ENCODE measurements at places on chromosomes 13 and 19.

DNA sequence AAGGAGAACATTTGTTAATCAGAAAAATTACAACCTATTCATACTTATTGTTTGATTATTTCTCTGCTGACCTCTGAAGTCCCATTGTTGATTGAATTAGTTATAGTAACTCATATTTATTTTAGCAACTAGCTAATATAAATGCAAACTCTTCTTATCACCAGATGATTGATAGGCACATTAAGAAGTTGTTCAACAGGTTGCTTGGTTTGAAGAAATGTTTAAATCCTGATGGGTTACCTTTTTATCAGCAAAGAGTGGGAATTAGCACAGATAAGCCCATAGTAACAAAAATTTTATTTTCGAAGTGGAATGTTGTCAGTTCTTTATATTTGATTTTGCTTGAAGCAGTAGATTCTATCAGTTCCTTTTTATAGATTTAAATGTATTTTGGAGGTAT is 44.4 kb downstream of the KLF5 start:
- no peak for DNase-seq

DNA sequence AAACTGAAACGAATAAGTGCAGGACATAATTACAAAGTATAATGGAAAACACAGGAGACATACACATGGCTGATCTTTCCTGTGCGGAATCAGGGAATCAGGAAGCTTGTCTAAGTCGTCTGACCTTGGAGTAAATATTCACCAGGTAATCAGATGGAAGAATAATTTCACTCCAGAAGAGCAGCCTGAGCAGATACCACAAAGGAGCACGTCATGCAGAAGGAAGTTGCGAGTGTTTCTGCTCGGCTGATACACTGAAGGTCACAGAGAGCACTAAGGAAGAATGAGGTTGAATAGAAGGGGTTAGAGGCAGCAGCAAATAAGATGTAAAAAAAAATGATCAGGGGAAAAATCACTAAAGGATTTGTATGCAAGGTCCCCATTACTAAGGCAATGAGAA is 122.3 kb upstream of the GPC6 start:
- no peak for DNase-seq

- DNase-seq = no peak
Measured at GRCh38 chr13:30123575-30123974, 183.8 kb downstream of the KATNAL1 start.

DNA sequence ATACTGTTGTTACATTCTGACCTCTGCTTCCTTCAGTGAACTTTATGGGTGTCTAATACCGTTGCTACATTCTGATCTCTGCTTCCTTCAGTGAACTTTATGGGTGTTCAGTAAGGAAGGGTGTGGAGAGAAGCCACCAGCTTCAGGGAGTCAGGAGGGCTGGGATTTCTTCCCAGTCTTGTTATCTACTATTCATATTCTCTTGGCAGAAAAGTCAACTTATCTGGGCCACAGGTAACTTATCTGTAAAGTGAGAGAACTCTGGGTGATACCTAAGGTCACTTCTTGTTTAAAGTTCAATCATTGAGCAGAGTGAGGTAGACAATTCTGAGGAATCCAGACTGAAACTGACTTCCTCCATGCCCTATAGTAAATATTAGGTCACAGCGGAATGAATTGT is 71.2 kb upstream of the STK24 start:
- DNase-seq = no peak
